HuH-7 (cell line): ENCODE measurements at places on chromosomes 3 and 15.

GRCh38 chr3:122665226-122665786 lies 15.3 kb upstream of the PARP14 start:
- no peak for DNase-seq

DNA sequence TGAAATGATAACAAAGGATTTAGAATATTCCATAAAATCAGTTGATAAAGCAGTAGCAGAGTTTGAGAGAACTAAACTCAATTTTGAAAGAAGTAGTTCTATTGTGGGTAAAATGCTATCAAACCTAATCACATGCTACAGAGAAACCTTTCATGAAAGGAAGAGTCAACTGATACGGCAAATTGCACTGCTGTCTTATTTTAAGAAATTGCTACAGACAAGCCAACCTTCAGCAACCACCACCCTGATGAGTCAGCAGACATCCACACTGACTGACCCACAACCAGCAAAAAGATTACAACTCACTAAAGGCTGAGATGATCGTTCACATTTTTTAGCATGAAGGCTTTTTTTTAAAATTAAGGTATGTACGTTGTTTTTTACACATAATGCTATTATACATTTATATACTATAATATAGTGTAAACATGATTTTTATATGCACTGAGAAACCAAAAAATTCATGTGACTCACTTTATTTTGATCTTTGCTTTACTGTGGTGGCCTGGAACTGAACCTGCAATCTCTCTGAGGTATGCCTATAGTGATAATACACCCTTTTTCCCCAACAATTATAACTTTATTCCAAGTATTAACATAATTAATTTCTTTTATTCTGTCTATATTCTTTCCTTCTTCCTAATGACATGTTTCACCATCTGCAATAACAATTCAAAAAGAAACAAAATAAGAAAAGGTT lies 109.9 kb downstream of the TBC1D5 start:
- DNase-seq = no peak

- no peak for DNase-seq
Observed at GRCh38 chr3:195899701-195900435, 8.5 kb downstream of the TNK2 start.

GRCh38 chr3:9500108-9501050 lies 53.2 kb downstream of the LHFPL4 start:
- peak; percentile 97 for DNase-seq

GRCh38 chr3:187689984-187690383 lies 12.4 kb downstream of the RTP2 start:
- no peak for DNase-seq

GRCh38 chr3:96931119-96931862 lies 116.9 kb downstream of the EPHA6 start:
- DNase-seq = no peak

DNA sequence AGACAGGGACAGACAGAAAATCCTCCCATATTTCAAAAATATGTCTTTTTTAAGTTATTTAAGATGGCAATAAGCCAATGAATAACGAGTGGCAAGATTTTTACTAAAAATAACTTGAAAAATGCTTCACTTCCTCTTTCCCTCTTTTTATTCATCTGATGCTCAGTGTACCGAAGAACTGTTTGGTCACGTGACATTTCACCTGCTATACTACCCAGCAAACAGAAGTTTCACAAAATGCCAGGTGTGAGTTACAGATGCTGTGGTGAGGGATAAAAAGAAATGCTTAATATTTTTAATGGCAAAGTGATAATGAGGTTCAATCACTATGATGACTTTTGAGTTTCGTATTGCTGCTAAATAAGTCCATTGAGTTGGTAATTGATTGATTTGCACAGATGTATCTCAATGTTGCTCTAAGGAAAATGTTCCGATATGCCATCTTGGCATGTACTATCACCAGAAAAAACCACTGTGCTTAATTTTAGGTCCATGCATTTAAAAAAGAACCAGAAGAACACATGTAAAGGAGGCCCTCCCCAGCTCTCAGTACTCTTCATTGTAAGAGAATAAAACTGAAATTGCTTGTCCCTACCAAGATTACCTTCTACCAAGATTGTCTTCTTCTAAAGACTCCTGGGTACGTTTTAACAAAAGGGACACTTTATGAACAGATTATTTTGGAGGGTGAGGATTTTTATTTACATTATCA lies 26.0 kb upstream of the SEC62 start:
- DNase-seq = no peak
